Central memory CD8-positive, alpha-beta T cell (primary cell): ENCODE measurements at places on chromosomes 5 and 9.

DNA sequence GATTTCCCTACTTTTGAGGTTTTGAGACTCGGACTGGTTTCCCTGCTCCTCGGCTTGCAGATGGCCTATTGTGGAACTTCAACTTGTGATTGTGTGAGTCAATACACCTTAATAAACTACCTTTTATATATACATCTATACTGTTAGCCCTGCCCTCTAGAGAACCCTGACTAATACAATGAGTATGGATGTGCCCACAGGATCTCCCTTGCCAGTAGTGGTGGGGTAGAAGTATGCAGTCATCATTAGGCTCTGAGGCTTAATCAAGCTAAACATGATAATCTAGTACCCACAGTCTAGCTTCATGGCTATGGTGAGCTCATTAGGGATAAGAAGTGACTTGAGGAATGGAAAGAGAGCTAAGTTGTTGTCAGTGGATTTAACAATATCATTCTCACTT, 412.8 kb upstream of the PTGER4 start:
- DNase-seq = no peak

- no peak for DNase-seq
Observed at GRCh38 chr5:149939546-149939945, 5.0 kb downstream of the PDE6A start.

DNA sequence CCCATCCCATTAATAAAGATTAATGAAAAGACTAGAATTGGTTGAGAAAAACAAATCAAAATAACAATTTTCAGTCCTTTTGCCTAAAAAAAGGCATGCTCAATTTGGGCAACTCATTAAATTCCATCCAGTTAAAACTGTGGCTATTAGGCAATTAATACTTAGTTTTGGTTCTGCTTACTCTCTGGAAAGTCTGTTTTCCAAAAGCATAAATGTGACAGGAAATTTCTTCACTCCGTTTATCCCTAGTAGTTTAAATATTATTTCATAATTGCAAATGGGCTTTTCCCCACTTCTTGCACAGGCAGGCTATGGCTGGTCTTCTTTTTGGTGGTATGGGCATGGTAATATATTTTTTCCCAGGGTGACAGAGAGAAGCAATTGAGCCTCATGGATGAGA, 373.3 kb upstream of the KLF4 start:
- DNase-seq = no peak

GRCh38 chr5:65078331-65078730, 309.6 kb downstream of the CWC27 start:
- DNase-seq = no peak

- no peak for DNase-seq
Observed at GRCh38 chr9:1057910-1058309, 7.8 kb downstream of the DMRT2 start.

DNA sequence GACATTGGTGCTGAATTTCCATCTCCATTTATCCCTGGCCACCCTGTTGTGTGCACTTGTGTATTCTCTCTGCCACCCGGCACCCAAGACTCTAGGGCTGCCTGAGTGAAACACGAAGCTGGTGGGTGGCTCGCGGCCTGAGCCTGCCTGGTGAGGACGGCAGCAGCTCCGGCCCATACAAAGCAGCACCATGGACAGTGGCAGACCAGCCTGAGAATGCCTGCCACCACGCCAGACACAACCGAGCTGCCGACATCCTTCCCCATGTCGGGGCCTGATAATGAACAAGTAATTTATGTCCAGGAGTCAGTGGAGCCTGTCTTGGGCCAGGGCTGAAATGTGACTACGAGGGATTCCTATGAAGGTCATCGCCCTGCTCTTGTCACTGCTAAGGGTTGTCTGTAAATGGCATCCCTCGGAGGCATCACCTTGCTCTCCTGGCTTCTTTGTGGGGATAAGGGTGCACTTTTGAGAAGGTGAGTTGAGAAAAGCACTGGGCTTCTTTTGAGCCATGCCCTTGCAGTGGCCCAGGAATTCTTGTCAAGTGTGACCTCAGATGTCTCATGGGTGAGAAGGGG, 175.7 kb downstream of the MELK start:
- DNase-seq = no peak
